ENCODE measurements at places on chromosomes 4 and X. TPM values are rescaled to one million over a fixed set of nuclear protein-coding genes. Genes with fewer than 3 reads are reported as not detected.

GRCh38 chr4:70908993-70909556 lies 6.9 kb downstream of the MOB1B start:
- no peak for DNase-seq

GRCh38 chr4:87956501-87956900 lies 19.0 kb upstream of the SPP1 start:
- no peak for DNase-seq

GRCh38 chr4:125492957-125493356 lies 178.2 kb downstream of the FAT4 start:
- no peak for DNase-seq

DNA sequence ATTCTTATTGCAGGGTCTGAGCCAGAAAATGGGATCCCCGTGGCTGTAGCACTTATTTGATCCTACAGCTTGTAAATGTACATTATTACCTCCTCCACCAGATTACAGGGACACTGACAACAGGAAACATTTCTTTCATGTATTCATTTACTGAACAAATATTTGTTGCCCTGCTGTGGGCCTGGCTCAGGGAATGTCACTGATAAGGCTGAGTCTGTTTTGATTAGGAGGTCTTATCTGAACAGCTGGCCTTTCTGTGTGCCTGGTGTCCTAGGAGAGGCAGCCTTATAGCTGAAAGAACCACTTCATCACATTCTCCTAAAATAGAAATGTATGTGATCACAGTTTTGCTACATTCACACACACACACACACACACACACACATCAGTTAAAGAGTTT lies 45.5 kb upstream of the PROM1 start:
- no peak for DNase-seq

DNA sequence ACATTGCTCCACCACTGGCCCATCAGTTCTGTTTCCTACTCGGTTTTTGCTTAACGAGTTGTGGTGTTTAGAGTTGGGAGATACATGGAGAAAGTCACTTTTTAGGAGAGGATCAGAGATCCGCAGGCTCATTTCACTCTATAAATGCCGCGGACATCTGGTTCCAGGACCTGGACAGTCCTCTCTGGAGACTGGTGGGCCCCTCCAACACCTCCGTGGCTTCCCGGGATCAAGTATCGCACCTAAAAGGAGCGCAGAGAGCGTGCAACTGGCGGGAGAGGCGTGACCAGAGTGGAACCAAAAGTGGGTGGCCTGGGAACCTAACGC lies 9.9 kb upstream of the CLTRN start:
- no peak for DNase-seq

DNA sequence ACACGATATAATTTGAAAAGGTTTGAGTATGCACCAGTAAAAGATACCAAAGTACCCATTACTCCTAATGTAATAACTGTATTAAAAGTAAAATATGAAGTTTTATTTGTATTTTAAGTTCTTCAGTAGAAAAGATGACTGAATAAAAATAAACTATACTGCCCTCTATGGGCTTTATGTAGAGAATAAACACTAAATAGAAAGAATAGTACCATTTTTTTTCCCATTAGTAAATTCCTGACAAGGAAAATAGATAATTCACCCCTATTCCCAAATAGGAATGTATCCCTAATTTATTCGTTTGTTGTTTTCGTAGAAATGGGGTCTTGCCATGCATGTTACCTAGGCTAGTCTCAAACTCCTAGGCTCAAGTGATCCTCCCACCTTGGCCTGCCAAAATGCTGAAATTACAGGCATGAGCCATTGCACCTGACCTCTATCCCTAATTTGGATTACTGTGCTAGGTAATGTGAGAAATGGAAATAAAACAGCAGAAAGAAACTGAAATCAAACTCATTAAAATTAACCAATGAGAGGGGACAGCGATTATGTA lies 73.6 kb upstream of the COX18 start:
- DNase-seq, result no peak

- no peak for DNase-seq
These were observed 267.6 kb downstream of the TENM3 start for GRCh38 chr4:182510836-182511235.

GRCh38 chr4:109913596-109914241 lies 1.0 kb downstream of the EGF start:
- DNase-seq, result no peak

- no peak for DNase-seq
These were observed 829.9 kb downstream of the FAT4 start for GRCh38 chr4:126144543-126145237.

DNA sequence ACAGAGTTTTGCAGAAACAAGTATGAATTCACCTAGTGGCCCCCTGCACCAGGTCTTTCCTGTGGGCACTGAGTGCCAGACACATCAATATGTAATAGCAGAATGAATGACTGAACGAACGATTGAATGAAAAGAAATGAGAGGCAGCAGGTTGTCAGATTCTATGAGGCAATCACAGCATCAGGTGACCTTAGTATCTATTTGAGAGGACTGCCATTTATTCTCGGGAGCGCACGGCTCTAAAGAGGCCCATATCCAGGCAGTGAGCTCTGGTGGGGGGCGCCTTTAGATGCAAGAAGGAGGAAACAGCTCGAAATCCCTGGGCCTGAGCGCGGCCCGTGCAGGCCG lies 528 bp upstream of the SLC25A4 start:
- no peak for DNase-seq

GRCh38 chrX:35625714-35626113 lies 172.4 kb upstream of the MAGEB16 start:
- no peak for DNase-seq

DNA sequence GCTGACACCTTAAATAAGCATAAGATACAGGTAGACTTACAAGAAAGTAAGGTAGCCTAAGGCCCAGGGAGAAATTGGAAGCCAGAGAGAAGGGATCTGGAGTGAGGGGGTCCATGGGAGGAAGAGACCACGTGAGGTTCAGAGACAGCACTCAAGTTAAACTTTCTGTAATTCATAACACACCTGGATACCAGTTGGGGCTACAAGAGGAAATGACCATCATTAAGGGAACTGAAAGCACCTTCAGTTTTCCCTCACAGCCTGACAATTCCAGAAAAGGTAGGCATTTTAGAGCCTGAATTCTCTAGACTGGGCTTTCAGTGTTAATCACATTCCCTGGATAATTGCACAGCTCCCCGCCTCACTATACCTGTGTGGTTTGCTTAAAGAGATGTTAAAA lies 355.5 kb downstream of the FBXW7 start:
- DNase-seq, result no peak

DNA sequence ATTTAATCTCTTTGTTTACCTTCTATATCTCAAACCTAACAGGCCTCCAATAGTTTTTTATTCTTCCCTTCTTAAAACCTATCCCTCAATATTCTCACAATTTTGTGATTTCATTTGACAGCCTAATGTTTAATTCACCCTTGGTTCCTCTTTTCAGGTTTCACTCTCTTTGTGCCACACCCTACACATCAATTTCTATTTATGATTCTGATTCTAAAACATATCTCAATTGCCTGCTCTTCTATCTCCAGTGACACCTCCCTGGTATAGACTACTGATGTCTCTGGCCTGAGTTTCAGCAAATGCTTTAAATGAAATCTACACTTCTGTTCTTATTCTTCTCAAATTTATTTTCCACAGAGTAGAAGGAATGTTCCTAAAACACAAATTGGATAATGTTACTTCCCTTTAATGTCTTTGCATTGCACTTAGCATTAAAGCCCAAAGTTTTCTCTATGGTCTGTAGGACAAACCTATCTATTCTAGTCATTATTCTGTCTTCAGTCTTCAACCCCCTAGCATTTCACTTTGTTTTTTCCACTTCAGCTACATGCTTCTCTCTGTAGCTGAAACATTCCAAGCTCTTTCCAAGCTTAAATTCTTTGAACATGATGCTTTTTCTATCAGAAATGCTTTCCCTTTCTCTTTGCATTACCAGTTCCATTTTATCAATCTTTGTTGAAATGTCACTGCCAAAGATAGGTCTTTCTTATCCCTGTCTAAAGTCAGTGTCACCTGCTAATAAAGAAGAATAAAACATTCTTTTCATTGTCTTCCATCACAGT lies 622.0 kb downstream of the CENPC start:
- DNase-seq, result no peak

DNA sequence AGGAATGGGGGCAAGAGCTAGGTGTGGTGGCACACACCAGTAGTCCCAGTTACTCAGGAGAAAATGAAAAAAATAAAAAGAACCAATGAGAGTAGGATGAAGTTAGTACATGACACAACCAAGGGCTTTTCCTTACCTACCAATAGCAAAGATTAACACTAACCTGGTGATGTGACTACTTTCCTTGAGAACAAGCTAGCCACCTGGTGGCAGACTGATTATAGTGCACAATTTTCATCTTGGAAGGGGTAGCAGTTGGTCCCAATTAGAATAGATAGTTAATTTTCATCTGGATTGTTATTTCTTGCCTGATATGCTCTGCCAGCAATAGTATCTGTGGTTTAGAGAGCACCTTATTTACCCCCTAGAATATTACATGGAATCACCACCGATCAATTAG lies 1216.8 kb upstream of the PABPC4L start:
- no peak for DNase-seq

DNA sequence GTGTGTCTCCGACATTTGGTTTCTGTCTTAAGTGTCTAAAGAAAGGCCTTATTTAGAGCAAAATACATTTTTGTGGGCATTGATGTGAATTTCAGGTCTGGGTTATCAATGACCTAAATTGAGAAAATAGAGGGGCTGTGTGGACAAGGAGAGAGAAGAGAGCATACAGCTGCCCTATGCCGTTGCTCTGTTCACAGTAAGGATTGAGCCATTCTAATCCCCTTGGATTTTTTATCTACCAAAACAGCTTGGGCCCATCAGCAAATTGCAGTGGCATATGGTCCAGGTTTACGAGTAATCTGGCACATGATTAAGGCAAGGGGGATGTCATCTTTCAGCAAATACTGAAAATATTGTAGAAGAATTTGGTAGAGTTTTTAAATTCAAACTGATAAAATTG lies 210.2 kb downstream of the ANTXR2 start:
- no peak for DNase-seq

DNA sequence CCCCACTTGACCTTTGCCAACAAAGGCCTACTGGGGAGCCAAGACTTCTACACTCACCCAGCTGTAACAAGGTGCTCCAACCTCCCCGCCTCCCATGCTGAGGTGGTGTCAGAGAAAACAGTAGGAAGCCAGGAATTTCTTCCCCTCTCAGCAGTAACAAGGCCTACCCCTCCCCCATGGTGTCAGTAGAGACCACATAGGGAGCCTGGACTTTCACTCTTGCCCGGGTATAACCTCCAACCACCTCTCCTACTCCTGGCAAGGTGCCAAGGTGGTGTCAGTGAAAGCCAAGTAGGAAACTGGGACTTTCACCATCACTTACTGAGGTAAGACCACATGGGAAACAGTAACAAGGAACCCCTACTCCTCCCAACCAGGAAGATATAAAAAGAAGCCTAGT lies 93.1 kb downstream of the SLC16A2 start:
- no peak for DNase-seq

DNA sequence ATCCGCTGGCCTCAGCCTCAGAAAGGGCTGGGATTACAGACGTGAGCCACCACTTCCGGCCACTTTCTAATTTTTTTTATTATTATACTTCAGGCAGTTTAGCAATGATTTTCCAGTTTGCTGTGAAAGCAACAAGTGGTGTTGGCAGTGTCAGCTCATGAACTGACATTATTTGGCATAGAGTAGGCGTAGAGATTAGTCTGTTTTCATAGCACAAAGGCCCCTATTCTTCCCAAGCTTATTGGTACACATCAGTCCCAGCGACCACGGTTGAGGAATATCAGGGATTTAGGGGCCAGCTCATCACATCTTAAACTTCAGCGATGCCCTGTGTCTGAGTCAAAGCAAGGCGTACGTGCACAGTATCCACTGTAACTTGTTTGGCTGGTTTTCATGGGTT lies 53.0 kb upstream of the RASSF6 start:
- DNase-seq, result no peak

DNA sequence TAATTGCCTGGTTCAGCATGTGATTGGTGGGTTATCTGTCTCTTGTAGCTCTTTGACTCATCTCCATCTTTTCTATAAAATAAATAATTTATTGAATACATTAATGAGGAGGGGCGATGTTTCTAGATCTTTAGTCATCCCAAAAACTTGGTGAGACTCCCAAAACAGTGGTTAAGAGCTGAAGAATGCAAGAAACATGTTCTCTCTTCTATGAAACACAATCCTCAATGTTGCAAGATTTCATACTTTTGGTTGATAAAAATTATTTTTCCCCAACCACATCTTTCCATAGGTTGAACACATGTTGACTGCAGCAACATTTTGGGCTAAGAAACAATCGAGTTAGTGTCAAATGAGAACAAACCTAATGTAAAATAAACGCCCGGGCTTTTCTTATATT lies 1.2 kb upstream of the TMEM47 start:
- DNase-seq, result no peak

GRCh38 chrX:111124418-111124817 lies 28.4 kb downstream of the PAK3 start:
- DNase-seq, result no peak

GRCh38 chr4:137226900-137227299 lies 305.4 kb downstream of the PCDH18 start:
- no peak for DNase-seq

DNA sequence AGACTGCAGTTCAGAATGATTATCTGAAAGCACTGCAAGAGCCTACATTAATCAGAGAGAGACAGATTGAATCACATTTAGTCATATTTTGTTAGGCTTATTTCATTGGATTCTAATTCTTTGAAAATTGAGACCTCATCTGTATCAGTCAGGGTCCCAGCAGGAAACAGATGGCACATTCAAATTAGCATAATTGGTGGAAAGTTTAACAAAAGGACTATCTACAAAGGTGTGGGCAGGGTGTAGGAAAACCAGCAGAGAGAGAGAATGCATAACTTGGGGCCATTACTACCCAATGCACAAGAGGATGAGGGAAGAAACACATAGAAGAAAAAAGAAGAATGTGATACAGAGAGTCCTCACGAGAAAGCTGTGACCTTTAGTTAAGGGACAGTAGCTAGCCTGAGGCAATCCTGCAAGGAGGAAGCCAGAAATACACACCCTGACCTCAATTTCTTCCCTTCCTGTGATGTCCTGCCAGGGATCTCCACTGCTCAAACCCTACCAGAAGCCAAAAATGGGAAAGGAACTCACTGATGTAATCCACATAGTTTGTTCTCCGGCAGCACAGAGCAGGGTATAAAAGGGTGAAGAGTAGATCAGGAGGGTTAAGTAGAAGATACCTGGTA lies 17.7 kb upstream of the XKRX start:
- no peak for DNase-seq

The POU4F2 gene
- not detected for total RNA-seq

The KDM5C gene
- 129 TPM for total RNA-seq

The AMER1 gene
- total RNA-seq, result 4.4 TPM

The SLC16A2 gene
- not detected for total RNA-seq

The KLHL5 gene
- 13.6 TPM for total RNA-seq

The KIT gene
- total RNA-seq, result 0.78 TPM

The IL2 gene
- not detected for total RNA-seq

The ARX gene
- total RNA-seq, result not detected

The S100P gene
- 5.1 TPM for total RNA-seq
